ENCODE measurements at places on chromosomes 3 and 15.

- no peak for DNase-seq
These were observed 255.5 kb downstream of the UACA start for GRCh38 chr15:70507772-70508371.

DNA sequence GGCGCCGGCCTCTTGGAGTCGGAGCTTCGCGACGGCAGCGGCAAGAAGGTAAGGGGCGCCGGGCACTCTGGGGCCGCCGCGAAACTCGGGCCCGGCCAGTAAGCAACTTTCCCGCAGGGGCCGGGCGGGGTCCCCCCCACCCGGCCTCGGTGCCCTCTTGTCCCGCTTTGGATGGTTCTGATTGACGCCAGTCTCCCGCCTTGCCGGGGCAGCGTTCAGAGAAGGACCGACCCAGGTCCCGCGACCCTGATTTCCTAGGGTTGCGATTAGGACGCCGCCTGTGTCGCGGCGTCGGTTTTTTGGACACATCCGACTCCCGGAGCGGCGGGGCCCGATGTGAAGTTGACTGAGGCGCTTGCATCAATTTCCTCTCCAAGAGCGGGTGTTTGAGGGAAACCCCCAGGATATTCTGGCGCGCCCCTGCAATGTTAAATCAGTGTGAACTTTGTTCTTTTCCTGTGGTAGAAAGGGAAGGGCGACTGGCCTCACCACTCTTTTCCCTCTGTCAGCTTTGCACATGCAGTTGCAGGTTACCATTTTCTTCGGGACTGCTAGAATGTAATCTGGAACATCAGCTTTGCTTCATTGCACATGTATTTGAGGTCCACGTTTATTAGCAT lies 755 bp downstream of the PDE8A start:
- DNase-seq: peak; percentile 22

DNA sequence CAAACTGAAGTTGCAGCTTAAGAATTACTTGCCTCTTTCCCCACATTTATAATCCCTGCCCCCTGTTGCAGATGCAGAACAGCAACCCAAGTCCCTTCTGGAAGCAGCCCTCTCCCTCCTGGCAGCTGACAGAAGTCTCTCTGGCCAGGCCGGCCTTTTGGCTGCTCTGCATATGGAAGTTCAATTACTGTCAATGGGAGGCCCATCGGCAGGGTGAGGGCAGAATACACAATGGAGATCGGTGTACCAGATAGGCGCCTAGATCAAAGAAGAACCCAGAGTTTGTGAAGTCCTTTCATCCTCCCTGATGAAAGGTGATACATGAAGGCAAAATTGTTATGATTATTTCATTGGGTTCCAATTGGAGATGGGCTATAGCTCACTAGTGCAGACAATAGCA lies 327.9 kb upstream of the CTNNB1 start:
- DNase-seq: no peak

GRCh38 chr15:26294059-26294689 lies 431.0 kb upstream of the ATP10A start:
- peak; percentile 29 for DNase-seq

DNA sequence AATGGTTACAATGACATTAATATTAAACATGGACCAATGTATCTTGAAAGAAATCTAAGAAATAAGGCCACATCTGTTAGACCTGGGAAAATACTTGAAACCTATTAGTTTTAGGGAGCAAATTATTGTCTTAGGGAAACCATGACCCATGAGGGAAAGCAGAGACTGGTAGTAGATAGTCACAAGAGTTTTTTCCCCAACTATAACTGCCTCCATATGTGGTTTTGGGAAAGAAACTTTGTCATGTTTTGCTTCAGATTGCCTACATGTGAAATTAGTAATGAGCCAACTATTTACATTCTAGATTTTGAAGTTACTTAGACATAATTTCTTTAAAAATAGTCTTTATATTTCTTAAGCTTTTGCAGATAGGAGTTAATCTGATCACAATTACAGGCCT lies 474.9 kb downstream of the ROBO2 start:
- DNase-seq: no peak

DNA sequence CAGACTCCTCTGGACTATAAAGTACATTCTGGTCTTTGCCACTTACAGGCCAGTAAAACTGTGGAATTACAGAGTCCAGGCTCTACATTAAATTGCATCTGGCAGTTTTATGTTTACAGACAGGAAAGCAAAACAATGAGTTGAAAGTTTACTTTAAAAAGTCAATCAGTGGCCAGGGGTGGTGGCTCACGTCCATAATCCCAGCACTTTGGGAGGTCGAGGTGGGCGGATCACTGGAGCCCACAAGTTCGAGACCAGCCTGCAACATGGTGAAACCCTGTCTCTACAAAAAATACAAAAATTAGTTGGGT lies 53.8 kb downstream of the TM4SF4 start:
- DNase-seq: no peak

GRCh38 chr15:56146756-56147155 lies 96.9 kb downstream of the RFX7 start:
- DNase-seq: no peak

GRCh38 chr3:64888165-64888564 lies 200.4 kb upstream of the ADAMTS9 start:
- DNase-seq: no peak

- no peak for DNase-seq
These were observed 39.8 kb downstream of the PCSK6 start for GRCh38 chr15:101449471-101450402.

DNA sequence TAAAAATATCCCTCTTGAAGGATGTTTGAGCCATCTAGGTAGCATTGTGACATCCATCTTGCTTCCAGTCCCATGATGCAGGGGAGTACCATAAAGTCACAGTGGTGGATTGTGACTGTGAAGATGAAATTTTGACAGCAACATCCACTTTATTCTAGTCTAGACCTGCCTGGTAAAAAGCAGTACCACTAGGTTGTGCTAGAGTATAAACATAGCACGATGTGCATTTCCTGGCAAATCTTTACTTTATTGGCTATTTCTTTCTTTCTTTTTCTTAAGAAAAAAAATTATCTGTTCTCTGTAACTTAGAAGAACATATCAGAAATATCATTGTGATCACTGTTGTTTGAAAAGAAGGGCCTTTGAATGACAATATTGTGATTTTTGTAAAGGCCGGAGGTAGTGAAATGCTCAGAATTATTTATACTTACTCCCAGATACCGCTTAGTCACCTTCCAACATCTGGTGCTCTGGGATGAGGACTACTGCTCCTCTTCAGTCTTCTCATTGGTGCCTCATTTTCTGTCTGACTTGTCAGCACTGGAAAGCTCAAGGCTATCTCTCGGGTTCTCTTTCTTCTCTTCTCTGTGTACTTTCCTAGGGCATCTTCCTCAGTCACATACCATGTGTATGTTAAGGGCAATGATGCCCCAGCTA lies 35.6 kb downstream of the AGBL1 start:
- DNase-seq: peak; percentile 65

DNA sequence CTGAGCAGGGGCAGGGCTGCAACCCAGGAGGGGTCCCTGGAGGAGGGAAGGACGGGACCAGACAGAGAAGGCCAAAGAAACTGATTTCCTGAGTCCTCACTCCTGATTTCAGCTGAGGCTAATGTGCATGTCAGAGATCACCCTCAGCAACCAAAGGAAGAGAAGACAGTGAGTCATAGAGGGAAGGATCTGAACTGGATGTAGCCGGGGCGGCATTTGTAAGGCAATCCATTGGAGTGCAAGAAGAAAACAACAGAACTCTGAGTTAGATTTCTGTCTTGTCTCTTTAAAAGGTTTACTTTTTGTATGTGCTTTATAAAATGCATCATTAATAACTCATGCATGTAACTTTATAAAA lies 105.3 kb upstream of the AGBL1 start:
- DNase-seq: no peak

DNA sequence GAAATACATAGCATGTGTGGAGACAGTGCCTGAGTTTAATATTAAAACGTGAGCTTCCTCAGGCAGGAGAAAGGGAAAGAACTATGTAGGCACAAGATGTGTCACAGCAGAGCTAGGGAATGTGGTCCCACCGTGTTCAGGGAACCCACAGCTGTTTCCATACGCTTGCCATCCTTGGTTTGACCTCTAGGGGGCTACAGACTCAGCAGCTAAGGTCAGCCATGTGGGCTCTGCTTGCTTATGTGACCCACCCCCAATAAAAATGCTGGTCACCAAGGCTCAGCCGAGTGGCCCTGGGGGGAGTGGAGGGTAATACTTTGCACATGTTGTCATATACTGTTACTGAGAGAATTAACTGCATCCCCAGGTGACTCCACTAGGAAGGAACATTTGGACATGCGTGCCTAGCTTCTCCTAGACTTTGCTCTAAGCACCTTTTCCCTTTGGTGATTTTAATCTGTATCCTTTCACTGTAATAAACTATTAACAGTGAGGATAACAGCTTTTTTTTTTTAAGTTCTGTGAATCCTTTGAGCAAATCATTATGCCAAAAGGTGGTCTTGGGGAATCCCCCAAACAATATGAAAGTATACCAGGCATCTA lies 3.3 kb downstream of the TUBGCP5 start:
- peak; percentile 33 for DNase-seq

DNA sequence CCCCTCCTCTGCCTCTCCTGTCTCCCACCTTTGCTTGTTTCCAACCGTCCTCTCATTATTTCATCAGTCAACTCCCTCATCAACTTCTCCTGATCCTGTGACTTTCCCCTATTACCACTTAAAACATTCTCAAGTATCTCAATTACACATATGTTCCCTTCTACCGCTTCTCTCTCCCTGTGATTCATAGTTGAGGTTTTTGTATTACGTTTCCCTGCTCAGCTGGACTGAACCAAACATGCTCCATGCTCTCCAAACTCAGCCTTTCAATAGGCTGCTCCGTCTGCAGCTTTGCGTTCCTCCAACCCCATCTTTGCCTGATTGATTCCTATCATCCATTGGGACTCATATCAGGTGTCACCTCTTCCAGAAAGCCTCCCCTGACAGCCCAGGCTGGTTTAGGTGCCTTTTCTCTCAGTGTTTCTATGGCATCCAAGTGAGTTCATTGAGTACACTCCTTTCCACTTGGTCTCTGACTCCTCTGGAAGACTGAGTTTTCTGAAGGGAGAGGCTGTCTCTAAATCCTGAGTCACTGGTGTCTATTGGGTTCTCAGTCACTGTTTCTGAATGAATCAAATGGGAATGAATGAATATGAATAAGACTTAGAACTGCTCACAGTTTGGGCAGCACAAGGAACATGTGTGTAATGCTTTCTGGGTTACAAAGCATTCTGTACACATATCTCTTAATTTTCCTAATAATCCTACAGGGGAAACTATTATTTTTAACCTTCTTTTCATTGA lies 56.4 kb downstream of the PLD1 start:
- no peak for DNase-seq

- no peak for DNase-seq
These were observed 50.9 kb upstream of the ATP2B2 start for GRCh38 chr3:10556312-10556711.

DNA sequence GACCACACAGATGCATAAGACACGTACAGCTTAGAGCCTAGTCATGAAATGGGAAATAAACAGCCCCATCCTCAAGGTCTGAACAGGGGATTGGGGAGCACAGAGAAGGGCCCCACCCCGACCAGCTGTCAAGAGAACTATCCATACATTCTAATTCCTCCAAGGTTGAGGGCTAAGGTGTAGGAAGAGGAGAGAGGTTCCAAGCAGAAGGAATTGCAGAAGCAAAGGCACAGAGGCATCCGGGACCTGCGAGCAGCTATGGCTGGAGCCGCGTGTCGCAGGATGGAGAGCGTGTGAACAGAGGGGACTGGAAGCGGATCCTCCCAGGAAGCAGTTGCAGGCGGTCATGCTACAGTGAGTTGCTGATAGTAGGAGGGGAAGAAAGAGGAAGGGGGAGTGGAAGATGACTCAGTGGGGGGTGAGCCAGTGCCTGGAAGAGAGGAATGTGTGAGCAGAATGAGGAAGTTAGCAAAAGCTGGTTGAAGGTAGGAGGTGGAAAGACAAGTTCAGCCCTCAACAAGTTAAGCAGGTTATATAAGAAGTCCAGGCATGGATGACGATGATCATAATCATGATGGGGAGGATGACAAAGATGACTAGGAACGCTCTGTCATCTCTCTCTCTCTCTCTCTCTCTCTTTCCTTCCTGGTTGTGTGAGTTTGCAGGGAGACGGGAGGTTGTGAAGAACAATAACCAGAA lies 89.7 kb downstream of the LIPC start:
- DNase-seq: no peak

DNA sequence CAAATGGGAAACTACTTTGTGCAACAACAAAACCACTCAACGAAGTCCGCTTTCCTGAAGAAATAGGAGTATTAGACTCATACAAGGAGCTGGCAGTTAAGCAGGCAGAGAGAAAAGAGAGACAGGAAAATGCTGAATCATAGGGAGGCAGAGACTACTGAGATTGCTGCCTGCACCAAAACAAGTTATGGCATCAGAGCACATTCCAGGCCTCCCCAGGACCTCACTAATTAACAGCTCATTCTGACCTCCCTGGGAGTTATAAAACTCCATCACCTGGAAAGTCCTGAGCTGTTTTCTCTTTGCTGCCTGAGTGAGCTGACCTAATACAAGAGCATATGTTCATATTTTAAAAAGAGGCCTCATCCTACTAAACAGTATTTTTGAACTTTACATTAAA lies 741.0 kb downstream of the MCTP2 start:
- DNase-seq: no peak

DNA sequence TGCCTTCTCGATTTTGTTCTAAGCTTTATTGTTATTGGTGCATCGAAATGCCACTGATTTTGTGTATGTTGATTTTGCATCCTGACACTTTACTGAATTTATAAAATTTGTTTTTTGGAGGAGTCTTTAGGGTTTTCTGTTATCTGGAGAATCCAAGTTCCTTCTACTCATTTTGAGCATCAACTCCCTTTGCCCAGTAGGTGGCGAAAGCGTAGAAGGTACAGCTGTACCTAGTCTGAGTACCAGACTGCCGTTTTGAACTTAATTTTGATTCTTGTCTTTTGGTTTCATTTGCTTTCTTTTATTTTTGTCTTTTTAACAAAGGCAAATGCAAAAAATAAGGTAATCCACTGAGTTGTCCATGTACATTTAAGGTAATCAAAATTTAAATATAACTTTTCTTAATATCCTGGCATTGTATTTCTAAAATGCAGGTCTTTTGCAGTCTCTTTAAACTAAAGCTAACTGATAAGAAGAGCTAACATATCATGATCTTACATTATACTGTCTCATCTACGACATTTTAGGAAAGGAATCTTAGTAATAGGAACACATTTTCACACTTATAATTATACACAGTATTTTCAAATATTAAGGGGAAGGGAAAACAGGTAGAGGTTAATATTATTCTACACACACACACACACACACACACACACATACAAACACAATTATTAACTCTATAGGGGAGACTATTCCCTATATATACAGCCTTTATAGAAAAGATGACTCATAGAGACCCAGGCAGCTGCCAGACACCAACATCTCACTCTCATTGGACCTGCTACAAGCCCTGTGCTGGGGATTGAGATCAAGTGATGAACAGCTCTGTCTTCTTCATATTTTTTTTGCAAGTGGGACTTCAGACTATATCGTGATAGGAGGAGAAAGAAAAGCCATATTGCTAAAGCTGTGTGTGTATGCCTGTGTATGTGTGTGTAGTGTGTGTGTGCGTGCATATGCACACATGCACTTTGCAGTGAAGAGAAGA lies 71.8 kb downstream of the SYNPR start:
- DNase-seq: peak; percentile 87

- DNase-seq: no peak
These were observed 10.9 kb downstream of the SCG3 start for GRCh38 chr15:51692154-51692553.

All from brain (organoid and tissue), 16 donors.